Stimulated activated CD8-positive, alpha-beta memory T cell treated with anti-CD3 and anti-CD28 coated beads, Interleukin-7, amount 100 ng/mL, for 1 hour (primary cell): ENCODE measurements at places on chromosomes 3 and 15.

GRCh38 chr3:45686850-45687249, 2.3 kb upstream of the SACM1L start:
- DNase-seq: no peak

DNA sequence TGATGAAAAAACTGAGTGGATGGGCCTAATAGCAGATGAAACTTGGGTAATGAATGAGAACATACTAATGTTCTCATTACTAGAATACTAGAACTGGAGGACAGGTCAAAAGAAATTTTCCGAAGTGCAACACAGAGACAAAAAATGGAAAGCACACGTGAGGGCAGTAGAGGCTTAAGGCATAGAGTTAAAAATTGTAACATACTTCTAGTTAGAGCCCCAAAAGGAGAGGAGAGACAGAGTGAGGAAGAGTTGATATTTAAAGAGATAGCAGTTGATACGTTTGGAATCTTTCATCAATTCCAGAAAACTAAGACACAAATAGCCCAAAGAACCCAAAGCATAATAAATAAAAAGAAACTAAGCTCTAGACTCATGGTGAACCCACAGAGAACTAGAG, 327.9 kb downstream of the SQOR start:
- DNase-seq: no peak

GRCh38 chr3:183490211-183490601, 61.8 kb upstream of the MCF2L2 start:
- DNase-seq: no peak

GRCh38 chr3:140094487-140094886, 159.5 kb downstream of the CLSTN2 start:
- DNase-seq: no peak

DNA sequence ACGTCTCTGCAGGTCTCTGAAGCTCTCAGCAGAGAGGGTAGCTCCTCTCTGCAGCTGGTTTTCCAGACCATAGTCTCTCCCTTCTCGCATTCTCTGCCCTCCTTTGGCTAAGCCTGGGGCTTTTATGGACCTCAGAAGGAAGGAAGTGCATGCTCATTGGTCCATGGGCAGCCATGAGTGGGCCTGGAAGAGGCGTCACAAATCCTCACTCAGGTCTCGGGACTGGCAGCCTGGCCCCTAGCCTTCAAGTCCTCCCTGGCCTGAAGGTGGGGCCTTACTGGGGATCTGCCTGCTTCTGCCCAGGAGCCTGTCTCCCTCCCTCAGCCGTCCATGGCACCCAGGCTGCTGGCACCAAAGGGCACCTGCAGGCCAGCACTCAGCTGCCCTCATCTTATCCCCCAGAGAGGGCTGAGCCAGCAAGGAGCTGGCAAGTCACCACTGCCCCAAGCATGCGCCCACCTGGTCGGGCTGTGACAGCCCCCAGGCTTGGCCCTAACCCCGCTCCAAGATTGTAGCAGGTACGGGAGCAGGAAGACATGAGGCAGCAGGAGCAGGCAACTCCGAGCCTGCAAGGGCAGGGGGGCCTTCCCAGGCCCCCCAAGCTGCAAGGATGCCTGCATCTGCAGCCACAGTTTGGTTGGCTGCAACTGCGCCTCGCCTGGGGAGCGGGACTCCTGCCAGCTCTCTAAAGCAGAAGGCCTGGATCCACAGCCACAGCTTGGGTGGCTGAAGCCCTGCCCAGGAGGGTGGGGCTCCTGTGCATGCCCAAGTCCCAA, 37.4 kb downstream of the GHSR start:
- DNase-seq: no peak

GRCh38 chr3:117409701-117410459, 700.3 kb downstream of the TUSC7 start:
- DNase-seq: no peak

- DNase-seq: peak; percentile 63
These were observed 27.2 kb downstream of the LRRC2 start for GRCh38 chr3:46538803-46539442.

- no peak for DNase-seq
These were observed 20.2 kb downstream of the CGGBP1 start for GRCh38 chr3:88038566-88038965.

GRCh38 chr3:142846779-142847577, 41.9 kb downstream of the PCOLCE2 start:
- no peak for DNase-seq

- no peak for DNase-seq
These were observed 126.6 kb downstream of the ADAM10 start for GRCh38 chr15:58622877-58623276.

- no peak for DNase-seq
These were observed 55.5 kb downstream of the ST6GAL1 start for GRCh38 chr3:186985661-186986364.

- no peak for DNase-seq
These were observed 41.4 kb downstream of the IRAK2 start for GRCh38 chr3:10206166-10206511.

DNA sequence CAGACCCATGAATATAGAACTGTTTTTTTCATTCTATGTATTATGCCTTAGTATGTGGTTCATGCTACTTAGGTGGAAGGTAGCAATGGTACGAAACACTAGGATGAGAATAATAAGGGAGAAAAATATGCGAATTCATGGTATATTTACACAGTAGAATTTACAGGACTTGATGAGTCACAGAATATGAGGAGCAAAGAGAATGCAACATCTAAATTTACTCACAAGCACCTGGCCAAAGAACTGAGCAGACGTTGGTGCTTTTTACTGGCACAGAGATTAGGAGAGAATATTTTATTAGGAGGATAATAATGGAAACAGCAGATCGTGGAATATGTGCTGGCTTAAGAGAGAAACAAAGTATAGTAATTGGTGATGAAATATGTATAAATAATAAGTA, 785.4 kb upstream of the ROBO1 start:
- no peak for DNase-seq

GRCh38 chr15:57253082-57253481, 123.2 kb upstream of the CGNL1 start:
- DNase-seq: no peak

- DNase-seq: no peak
These were observed 1.9 kb upstream of the ADPGK start for GRCh38 chr15:72785432-72785831.

- no peak for DNase-seq
These were observed 25.0 kb upstream of the TEX264 start for GRCh38 chr3:51646091-51646490.

- no peak for DNase-seq
These were observed 44.0 kb downstream of the CCDC54 start for GRCh38 chr3:107421170-107421792.

DNA sequence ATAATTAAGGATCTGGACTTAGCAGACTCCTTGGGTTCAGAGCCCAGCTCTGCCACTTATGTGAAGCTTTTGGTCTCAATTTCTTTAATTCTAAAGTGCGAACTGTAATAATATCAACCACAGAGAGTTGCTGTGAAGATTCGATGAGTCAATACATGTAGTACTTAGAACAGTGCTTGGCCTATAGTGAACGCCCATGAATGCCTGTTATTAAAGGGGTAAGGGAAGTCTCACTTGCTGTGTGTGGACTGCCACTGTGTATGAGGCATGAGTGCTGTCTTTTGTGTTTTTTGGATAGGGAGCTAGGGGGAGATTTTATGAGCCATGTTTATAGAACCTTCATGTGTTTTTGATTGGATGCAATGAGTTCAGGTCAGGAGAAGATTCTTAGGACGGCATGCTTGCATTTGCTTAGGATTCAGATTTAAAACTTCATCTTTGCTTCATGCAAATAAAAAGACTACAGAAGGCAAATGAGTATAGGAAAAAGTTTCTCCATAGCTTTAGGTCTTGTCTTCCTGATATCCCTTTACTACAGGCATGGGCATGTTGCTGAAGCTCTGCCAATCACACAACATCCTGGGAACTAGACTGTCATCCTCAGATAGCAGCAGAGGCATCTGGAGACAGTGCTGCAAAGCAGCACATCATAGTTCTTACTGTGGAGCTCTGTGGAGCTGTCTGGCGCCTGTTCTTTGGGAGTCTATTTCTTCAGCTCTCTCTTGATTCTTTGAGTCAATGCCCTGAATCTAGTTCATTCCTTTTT, 50.0 kb downstream of the PLS1 start:
- DNase-seq: no peak

DNA sequence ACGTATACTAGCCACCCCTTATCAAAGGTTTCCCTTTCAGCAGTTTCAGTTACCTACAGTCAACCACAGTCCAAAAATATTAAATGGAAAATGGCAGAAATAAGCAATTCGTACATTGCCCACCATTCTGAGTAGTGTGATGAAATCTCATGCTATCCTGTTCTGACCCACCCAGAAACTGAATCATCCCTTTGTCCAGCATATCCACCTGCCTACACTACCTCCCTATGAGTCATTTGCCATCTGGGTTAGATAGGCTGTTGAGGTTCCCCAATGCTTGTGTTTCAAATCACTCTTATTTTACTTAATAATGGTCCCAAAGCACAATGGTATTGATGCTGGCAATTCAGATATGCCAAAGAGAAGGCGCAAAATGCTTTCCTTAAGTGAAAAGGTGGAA, 15.3 kb upstream of the PHC3 start:
- DNase-seq: no peak

GRCh38 chr15:41499109-41499851, 5.6 kb downstream of the ITPKA start:
- DNase-seq: no peak

DNA sequence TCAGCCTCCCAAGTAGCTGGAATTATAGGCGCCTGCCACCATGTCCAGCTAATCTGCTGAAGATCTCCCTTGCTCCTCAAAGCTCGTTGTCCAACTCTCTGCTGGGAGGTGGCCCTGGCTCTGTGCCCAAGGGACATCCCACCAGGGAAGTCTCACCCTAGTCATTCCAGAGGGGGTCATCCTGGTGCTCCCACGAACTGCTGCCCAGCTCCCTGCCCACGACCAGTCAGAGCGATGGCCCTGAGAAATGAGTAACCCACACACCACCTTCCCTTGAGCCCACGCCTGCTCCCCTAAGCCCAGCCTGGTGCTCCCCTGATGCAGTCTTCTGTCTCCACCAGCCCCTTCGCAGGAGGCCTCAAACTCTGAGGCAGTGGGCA, 5.2 kb downstream of the KLHL25 start:
- DNase-seq: no peak

GRCh38 chr15:67601073-67601472, 58.6 kb downstream of the MAP2K5 start:
- no peak for DNase-seq

DNA sequence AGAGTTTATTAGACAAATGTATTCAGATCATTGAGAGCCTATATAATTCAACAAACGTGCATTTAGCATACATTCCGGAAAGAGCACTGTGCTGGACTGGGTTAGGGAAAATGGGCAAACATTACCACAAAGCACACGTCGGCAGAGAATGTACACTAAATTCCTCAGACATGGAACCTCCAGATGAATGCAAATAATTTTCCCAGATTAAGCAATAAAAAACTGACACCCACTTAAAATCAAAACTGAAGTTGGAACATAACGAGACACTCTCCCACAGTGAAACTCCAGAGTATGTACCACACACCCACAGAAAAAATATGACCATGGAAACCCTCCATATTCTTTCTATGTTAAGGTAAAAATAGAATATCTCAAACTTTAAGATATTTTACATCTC, 4.8 kb downstream of the SECISBP2L start:
- DNase-seq: no peak

DNA sequence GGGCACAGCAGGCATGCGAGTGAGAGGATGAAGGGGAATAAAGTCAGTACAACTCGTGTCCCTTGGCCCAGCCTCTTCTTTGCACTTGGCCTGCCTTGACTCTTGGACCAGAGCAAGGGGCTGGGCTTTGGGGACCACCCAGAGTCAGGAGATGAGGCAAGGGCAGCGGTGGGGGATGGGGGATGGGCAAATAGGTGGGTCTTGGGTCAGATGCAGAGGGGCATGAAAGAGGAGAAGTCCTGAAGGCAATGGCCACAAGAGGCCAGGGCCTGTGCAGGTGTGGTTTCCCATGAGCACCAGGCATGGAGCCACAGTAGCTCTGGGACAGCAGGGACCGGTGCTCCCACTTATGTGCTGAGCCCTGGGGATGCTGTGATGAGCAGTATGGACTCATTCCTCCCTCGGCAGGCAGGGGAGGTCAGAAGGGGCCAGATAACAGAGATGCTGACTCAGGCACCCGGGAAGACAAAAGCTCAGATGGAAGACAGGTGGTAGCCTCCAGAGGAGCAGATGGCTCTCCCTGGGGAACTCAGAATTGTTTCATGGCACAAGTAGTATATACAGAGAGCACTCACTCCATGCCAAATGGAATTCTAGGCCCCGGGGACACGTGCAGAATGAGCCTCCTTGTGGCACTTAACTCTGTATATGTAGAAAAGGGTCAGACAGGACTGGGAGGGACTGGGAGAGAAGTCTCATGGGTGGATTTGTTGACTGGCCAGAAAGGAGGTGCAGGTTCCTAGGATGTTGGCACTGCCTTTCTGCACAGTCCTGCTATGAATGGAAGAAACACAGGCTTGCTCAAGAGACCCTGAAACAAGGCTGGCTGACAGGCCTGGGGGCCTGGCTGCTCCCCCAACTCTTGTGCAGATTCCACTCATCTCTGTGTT, 14.3 kb downstream of the ZBTB47 start:
- no peak for DNase-seq

DNA sequence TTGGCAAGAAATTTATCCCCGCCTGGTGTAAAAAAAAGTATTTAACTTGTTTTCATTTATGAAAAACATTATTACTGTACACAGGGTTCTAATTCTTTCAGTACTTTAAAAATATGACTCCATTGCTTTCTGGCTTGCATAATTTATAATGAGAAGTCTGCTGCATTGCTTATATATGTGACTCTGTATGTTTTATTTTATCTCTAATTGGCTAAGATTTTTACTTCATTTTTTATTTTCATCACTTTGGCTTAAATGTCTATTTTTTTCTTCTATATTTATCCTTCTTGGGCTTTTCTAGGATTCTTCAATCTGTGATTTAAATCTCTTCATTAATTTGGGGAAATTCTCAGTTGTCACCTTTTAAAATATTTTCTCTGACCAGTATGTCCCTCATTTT, 636.6 kb upstream of the NR2F2 start:
- no peak for DNase-seq

DNA sequence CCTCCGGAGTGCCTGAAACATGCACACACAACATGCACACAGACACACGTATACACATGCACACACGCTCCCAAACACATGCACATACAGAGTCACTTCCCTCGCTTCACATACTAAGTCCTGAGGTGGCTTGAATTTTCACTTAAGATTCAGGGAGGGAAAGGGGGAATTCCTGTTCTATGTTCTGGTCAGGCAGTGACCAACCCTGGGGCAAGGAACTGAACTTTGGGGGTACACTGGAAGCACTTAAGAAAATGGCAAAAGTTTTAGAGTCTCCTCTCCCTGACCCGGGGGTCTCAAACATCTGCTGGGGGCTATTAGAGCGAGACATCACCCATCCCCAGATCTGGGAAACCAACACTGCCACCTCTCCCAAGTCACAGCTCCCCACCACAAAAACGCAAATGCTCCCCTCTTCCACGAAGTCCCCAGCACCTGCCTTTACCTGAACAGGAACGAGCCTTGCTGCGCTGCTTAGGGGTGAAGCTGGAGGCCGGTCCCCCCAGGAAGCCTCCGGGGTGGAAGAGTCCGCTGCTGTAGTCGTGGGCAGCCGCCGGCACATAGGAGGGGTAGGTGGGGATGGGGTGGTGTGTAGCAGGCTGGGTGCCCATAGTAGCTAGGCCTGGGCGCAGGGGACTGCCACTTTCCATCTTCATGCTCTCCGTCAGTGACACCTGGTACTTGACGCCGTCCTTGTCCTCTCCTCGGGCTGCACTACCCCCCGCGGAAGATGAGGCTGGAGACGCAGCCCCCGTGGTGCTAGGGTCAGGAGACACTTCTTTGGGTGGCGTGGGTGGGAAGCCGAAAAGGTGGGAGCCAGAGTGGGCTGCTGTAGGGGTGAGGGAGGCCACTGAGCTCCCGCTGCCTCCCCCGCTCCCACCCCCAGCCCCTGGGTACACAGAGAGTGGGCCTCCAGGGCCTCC, 7.5 kb downstream of the GATA2 start:
- no peak for DNase-seq
